ENCODE measurements at places on chromosomes 4 and X.

GRCh38 chr4:181877329-181877848 is 365.8 kb upstream of the TENM3 start:
- DNase-seq: no peak

DNA sequence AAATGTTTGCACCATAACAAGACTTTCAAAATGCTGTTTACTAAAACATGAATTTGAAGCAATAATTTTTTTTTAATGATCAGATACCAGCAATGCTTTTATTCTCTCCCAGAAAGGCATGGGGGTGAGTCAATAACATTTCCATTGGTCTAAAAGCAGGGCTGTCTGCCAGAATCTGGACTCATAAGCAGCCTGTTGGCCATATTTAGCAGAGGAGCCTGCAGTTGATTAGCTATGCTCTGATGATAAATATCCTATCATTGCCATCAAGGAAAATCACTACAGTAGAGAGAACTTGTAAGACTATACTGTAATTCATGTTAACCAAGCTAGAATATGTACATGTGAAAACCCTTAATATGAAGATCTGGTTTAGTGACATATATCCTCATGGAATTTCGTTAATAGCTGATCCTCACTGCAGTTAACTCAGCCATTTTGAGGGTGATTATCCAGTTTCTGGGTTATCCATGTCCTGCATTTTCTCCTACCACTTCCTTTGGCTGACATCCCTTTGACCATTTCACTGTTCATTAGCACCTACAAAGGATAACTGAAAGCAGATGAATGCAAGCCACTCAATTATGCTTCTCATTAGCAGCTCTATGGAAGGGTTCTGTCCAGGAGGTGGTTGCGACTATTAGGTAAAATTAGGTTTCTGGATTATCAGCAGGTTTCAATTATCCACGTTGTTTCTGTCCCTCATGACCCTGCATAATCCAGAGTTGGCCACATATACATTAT is 72.9 kb upstream of the DIAPH2 start:
- no peak for DNase-seq

- no peak for DNase-seq
Observed at GRCh38 chr4:145565328-145565727, 53.9 kb upstream of the MMAA start.

DNA sequence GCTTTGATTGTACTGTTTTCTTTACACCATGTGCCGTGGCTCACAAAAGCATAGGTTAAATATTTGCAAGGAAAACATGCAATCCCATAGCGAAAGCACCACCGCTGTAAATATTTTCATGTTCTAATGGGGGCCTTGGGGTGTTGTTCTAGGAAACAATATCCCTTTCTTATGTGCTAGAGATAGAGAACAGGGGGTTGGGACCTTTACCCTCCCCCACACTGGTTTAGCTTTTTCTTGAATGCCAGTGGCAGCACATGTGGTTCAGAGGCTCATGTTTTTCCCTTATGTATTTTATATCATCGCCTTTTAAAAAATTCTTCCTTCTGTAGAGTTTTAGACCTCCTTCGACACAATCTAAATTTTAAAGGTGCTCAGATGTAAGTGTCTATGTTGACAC is 422.6 kb upstream of the TENM3 start:
- no peak for DNase-seq

DNA sequence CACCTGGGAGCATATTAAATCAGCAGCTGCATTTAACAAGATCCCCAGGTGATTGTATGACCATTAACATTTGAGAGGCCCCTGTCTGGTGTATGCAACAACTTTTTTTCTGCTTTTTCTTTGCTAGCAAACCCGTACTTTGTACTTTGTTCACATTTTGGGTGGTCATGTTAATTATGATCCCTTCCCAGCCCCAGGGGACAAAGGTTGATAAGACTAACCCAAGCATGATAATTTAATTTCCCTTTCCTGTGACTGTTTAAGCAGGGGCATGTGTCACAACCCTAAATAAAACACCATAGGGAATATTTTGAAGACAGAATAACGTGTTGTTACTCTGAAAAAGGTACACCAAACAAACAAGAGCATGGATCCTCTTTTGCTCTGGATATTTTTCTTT is 332.0 kb downstream of the PCDH18 start:
- no peak for DNase-seq
